ENCODE measurements at places on chromosomes 11 and 22.

- no peak for DNase-seq
Measured at GRCh38 chr11:77202941-77203900, 75.2 kb downstream of the MYO7A start.

DNA sequence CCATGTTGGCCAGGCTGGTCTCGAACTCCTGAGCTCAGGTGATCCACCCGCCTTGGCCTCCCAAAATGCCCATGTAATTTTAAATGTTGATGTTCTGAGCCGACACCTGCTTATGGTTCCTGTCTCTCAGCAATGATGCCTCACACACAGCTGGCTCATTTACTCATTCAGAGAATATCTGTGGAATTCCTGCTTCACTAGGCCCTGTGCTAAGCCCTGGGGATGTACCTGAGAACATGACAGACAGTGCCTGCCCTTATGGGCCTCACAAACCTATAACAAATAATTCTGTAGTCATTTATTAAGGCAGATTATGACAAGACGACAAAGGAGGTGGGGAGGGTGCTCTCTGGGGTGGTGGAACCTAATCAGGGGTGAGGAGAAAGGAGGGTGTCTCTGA, 93.7 kb downstream of the PRR5L start:
- no peak for DNase-seq

GRCh38 chr11:44758983-44759382, 32.2 kb downstream of the TSPAN18 start:
- no peak for DNase-seq

DNA sequence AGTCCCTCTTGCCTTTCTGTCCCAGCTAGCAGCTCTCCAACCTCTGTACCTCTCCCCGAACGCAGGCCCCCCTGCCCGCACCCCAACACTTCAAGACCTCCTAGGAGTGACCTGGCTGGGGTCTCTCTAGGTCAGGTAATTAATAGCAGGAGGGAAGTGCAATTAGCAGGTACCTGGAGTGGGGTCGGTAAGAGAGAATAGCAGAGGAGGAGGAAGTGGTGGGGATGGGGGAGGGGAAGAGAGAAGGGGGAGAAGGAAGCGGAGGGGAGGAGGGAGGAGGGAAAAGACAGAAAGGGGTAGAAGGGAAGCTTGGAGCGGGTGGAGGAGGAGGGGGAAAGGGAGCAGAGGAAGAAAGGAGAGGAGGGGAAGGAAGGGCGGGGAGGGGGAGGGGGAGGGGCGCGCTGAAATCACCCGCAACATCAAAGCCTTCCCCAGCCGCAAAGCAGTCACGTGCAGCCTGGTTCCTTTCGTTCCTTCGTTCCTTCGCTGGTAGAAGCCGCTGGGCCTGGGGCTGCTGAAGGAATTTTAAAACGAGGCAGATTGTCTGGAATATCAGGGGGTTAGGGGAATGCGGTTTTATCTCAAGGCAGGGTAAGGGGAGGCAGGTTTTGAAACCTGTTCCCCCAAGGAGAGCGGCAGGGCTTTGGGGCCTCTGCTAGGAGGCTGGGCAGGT, 29.3 kb upstream of the TCF20 start:
- peak; percentile 51 for DNase-seq

DNA sequence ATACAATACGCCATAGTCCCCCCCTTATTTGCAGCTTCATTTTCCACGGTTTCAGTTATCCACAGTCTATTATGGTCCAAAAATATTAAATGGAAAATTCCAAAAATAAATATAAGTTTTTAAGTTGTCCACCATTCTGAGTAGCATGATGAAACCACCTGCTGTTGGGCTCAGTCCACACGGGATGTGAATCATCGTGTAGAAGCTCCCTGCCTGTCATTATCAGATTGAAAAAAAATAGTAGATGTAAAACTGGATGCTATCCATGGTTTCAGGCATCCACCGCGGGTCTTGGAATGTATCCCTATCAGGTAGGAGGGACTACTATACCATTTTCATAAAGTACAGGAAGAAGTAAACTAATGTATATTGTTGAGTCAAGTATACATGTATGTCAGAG, 127.4 kb downstream of the TTC17 start:
- DNase-seq = no peak

DNA sequence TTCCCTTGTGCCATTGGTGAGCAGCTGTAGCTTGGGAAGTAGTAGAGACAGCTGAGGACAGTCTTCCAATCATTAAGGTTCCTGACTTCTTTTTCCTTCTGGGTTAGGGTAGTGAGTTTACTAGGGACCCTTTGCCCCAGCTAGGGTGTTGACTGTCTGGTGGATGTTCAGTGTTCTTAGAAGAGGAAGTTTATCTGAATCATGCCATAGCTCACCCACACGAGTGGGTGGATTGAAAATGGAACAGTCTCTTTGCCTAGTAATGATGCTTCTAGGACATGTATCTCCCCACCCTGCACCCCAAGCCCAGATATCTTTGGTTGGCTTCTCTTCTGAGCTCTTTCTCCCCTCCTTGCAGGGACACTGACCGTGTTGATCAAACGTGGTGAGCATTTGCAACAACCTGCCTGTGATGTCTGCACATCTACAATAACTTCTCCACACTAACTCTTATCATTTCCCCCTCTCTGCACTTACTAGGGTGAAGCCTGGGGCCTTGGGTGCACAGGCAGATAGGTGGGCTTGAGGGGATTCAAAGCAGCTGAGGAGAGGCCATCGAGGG, 57.1 kb upstream of the HORMAD2 start:
- DNase-seq = no peak

- no peak for DNase-seq
Measured at GRCh38 chr11:3123761-3124733, 41.1 kb downstream of the OSBPL5 start.

DNA sequence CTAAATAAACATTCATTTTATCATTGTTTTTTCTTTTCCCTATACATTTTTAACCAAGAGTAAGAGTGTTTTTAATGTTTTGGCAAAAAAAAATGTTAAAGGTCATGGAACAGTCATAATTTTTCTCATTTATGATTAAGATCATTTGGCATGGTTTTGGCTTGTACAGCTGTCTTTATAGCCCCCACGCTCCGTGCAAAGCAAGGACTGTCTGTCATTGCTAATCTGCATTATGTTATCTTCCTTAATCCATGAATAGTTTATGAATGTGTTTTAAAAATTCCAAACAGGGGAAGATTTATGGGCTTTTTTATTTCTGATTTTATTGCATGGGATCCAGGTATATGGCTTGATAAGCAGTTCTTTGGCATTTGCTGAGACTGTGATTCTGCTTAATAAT, 28.1 kb downstream of the PGM2L1 start:
- DNase-seq = no peak

DNA sequence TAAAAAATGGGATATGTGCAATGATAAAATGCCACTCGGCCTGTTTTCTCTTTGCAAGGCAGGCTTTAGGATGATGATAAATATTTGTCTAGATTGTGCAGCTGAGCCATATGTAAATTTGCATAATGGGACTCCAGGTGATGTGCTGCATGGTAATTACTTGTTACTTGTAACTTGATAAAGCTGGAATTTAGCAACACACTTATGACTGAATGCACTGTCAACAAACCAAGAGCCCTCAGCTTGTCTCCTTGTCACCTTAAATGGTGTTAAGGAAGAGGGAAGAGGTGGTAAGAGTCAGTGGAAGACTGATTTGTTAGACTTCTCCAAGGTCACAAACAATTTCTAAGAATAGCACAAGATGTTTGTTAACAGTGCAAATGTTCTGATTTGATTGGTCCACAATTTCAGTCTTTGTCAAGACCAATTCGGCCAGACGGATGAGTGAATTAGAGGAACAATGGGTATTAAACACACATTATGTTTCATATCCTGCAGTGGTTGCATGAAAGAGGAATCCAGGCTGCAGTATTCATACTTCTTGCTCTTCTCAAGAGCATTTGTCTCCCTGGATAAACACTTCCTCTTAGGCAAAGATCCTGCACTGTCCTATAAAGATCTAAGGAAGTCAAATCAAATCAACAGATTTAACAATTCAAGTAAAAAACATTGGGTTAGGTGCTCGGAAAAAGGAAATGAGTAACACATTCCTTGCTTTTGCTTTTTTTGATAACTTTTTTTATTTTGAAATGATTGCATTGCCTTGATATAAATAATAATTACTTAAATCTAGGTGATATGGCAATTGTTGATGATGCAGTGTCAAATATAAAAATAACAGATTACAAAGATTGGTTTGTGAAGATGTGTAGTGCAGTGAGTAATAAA, 448.3 kb upstream of the DDI1 start:
- DNase-seq = no peak
